ENCODE measurements at places on chromosomes 13 and 19. TPM values are rescaled to one million over a fixed set of nuclear protein-coding genes. Genes with fewer than 3 reads are reported as not detected.

FGF22 gene
- not detected for total RNA-seq

LRRC8E gene
- not detected for total RNA-seq

- H3K27ac ChIP-seq, result no peak overlapping the region
- no peaks in the 10 kb centered on the region for H3K27me3 ChIP-seq
- no peaks in the 10 kb centered on the region for H3K4me1 ChIP-seq
- no peaks in the 10 kb centered on the region for H3K36me3 ChIP-seq
- no peak overlapping the region for H3K4me3 ChIP-seq
- DNase-seq, result no peak
Observed at GRCh38 chr19:28836421-28836820, 376.5 kb downstream of the UQCRFS1 start.

DNA sequence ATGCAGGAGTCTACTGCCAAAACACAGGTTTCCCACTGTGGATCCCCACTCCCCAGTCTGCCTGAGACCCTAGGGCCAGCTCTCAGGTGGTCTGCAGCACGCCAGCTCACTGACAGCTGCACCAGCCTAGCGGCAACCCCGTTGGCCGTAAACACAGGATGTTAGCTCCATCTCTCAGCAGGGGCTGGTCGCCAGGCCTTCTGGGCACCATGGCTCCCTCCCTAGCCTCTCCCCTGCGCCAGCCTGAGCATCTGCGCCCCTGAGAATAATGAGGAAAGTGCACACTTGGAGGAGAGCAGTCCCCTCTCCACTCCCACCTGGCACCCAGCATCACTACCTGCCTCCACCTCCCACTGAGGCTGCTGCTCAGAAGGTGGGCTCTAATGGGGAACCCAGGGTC lies 20.8 kb upstream of the EPHX3 start:
- H3K27me3 ChIP-seq, result no peaks in the 10 kb centered on the region
- H3K36me3 ChIP-seq, result peaks cover 21% of the 10 kb centered on the region
- no peaks in the 10 kb centered on the region for H3K4me1 ChIP-seq
- no peak for DNase-seq

- H3K36me3 ChIP-seq, result no peaks in the 10 kb centered on the region
- H3K27ac ChIP-seq, result no peak within 1 kb of the TSS
Observed at GRCh38 chr19:47419030-47419783, at the start of gene MEIS3. Gene MEIS3, minus strand, starts transcription at chr19:47419527. Its CDS starts 446 bp downstream, at chr19:47419081.

- no peak overlapping the region for H3K4me3 ChIP-seq
- H3K4me1 ChIP-seq, result no peaks in the 10 kb centered on the region
- no peak overlapping the region for H3K27ac ChIP-seq
- DNase-seq, result no peak
- H3K36me3 ChIP-seq, result no peaks in the 10 kb centered on the region
Observed at GRCh38 chr13:70623239-70623638, 515.0 kb upstream of the KLHL1 start.

DNA sequence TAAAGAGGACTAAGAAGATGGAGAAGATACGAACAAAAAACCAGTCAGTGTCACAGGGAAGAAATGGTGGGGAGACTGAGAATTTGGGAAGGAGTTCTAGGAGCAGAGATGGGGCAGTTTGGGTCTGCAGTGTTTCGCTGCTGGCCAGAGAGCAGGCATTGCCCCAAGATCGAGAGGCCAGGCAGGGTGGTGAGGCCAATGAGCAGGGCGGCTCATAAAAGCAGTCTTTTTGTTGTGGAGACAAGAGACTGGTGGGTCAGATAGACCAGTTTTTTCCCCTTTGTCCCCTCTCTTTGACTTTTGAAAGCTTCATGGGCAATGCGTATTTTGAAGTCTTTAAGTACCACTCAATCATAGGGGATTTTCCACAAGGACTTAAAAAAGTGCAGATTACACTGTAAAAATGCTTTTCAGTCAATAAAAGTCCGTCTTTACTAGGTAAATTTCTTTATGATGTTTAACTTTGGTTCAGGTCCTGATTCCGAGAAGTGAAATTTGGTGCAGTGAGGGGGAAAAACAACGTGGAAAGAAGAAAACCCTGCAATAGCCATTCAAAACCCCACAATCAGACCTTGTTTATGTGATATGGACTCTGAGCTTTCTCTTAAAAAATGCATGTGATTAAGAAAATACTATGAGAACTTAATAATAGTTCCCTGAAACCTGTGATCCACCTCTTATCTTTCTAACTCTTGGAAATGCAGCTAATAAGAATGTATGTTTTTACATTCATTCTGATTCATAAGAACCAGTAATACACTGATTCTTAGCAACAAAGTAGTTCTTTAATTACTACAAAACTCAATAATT lies 338.9 kb downstream of the KLF5 start:
- H3K4me3 ChIP-seq, result no peak overlapping the region
- no peak for DNase-seq
- H3K27me3 ChIP-seq, result peaks cover under 1% of the 10 kb centered on the region
- no peaks in the 10 kb centered on the region for H3K36me3 ChIP-seq
- no peaks in the 10 kb centered on the region for H3K4me1 ChIP-seq

GPR12 gene
- total RNA-seq, result not detected

DNA sequence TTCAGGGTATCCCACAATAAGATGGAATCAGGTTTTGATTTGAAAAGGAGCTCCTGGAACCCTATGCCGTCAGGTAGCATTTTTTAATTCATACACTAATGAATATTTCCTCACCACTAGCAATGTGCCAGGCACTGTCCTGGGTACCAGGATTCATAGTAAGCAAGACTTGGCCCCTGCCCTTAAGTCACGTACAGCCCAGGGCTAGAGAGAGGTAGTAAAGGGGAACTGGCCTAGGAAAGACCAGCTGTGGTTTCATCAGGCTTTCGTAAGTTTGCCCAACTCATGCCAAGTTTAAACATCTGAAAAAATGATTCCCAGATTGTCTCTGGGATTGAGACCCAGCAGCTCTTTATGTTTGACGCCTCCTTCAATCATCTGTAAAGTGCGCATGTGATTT lies 45.9 kb upstream of the AMER2 start:
- H3K4me1 ChIP-seq, result no peaks in the 10 kb centered on the region
- no peak overlapping the region for H3K27ac ChIP-seq
- no peaks in the 10 kb centered on the region for H3K36me3 ChIP-seq
- H3K27me3 ChIP-seq, result no peaks in the 10 kb centered on the region

DNA sequence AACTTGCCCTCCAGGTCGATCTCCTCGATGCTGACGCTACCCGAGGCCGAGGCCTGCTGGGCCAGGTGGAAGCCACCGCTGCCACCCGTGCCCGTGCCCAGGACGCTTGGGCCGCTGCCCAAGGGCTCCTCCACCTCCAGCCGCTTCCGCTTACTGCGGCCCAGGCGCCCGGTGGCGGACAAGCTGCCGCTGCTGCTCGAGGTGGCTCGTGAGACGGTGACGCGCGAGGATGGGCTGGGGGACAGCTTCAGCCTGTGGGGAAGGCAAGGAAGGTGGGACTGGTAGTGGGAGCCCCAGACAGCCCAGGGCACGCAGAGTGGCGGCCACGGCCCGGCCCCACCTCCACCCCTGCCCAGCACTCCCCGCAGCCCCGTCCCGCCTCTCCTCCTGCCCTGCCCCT lies 6.5 kb upstream of the TIMM13 start:
- H3K4me3 ChIP-seq, result no peak overlapping the region
- H3K4me1 ChIP-seq, result peaks cover 2% of the 10 kb centered on the region
- no peak overlapping the region for H3K27ac ChIP-seq
- no peak for DNase-seq
- H3K27me3 ChIP-seq, result no peaks in the 10 kb centered on the region

GRCh38 chr19:32540621-32541020 lies 40.4 kb upstream of the PDCD5 start:
- no peak for DNase-seq
- no peak overlapping the region for H3K4me3 ChIP-seq
- no peak overlapping the region for H3K27ac ChIP-seq
- H3K27me3 ChIP-seq, result no peaks in the 10 kb centered on the region
- H3K36me3 ChIP-seq, result no peaks in the 10 kb centered on the region
- no peaks in the 10 kb centered on the region for H3K4me1 ChIP-seq

GRCh38 chr13:42101821-42102585 lies 53.6 kb downstream of the DGKH start:
- H3K27ac ChIP-seq, result no peak overlapping the region
- no peak overlapping the region for H3K4me3 ChIP-seq
- H3K36me3 ChIP-seq, result peaks cover 13% of the 10 kb centered on the region
- no peak for DNase-seq
- H3K27me3 ChIP-seq, result no peaks in the 10 kb centered on the region

DNA sequence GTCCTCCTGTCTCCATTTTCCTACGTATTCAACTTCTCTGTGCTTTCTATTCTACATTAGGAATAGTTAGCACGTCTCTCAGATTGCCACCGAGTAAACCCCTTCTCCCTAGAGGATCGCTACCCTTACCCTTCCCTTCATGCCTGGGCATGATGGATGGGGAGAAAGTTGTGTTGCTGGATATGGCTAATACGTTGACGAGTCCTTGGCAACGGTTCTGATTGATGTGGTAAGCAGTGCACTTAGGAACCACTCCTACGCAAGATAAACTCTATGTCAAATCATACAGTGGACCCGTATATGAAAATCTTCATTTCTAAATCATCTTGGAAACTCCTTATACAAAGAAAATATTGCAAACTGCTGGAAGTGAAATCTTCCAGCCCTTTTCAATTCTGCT lies 224.5 kb downstream of the EFNB2 start:
- no peaks in the 10 kb centered on the region for H3K4me1 ChIP-seq
- no peak overlapping the region for H3K4me3 ChIP-seq
- DNase-seq, result no peak
- H3K36me3 ChIP-seq, result no peaks in the 10 kb centered on the region

All from activated naive CD8-positive, alpha-beta T cell treated with anti-CD3 and anti-CD28 coated beads for 36 hours (primary cell).